ENCODE measurements at places on chromosomes 4 and X.

DNA sequence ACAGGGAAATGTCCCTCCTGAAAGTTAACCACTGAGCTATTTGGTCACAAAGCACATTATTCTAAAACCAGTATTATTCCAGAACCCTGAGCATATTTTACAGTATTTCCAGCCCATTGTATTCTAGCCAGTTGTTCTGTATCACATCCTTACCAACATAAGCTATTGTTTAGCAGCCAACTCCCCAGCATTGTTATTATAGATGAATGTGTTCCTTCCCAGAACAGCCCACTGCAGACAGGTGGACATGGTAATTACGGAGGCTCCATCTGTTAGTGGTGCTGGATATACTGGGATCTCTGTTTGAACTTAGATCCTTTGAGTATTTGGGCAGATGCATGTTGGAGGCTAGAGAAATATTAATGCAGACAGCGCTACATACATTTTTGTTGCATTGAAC, 126.1 kb downstream of the MGST2 start:
- DNase-seq = no peak

DNA sequence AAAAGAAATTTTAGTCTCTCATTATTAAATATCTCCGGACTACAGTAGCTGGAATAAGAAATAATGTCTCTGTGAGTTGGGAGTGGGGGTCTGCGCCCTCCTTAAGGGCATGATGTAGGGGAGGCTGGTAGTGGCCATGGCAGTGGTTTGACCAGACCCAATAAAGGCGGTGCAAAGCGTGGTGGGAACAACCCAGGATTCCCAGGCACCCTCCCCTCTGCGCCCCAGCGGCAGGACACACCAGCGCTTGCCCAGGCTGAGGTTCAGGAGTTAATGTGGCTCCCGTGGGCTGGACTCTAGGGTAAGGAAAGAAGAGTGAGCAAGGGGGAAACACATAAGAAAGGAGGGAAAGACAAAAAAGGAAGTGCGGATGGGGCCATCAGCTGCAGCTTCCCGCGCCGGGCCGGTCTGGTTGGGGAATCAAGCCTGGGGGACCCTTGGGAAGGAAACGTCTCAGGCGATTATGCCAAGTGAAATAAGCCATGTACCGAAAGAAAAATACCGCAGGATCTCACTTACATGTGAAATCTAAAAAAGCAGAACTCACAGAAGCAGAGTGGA, 157.5 kb upstream of the SMIM31 start:
- no peak for DNase-seq

DNA sequence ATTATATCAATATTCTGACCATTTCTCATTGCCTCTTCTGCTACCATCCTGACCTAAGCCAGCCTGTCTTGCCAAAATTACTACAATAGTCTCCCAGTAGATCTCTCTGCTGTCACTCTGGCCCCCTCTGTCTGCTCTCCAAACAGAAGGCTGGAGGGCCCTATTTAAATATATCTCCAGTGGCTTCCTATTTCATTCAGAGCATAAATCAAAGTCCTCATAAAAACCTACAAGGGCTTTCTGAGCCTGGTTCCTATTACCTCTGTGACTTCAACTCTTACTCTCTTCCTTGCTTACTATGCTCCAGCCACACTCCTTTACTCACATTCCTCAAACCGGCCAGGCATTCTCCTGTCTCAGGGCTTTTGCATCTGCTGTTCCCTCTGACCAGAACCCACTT, 19.0 kb downstream of the IGSF1 start:
- DNase-seq = no peak

- DNase-seq = no peak
Observed at GRCh38 chrX:81120936-81121371, 80.8 kb downstream of the HMGN5 start.

DNA sequence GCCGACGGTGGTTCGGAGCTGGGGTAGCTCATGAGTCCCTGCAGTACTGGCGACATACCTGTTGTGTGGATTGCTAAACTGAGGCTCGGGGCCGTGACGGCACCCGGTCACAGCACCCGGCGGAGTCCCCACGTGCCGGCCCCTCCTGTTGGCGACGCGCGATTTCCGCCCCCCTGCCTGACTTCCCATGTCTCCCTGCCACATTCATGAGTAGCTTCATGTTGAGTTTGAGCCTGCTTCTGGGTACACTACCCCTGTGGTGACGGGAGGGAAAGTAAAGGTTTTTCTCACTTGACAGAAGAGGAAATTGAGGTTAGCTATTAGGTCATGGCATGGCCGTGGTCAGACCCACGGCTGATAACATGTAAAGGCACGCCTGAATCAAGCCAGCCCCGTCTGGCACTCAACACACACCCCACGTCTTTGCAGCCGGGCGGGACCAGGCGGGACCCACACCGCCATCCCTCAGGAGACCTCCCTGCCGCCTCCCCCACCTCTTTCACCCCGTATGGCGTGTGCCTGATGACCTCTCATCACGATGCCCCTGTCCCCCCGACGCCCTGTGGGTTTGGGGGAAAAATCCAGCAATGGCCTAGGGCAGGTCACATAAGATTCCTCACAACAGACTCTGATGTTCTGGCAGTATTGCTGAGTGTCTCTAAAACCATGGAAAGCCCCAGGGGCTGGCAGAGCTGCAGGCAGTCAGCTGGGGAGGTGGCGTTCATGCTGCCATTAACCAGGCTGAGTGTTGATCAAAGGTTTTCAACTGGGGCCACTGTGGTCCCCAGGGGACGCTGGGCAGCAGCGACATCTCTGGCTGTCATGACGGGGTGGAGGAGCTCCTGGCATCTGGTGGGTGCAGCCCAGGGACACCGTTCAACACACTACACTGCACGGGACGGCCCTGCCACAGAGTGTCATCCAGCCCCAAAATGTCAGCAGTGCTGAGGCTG, 29.2 kb downstream of the P2RY8 start:
- no peak for DNase-seq

GRCh38 chr4:167359711-167360110, 125.4 kb upstream of the SPOCK3 start:
- DNase-seq = no peak

DNA sequence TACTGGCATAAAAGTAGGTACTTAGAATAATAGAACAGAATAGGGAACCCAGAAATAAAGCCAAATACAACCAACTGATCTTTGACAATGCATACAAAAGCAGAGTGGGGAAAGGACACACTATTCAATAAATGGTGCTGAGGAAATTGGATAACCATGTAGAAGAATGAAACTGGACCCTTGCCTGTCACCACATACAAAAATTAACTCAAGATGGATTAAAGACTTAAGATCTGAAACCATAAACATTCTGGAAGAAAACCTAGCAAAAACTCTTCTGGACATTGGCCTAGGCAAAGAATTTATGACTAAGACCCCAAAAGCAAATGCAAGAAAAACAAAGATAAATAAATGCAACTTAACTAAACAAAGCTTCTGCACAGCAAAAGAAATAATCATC, 45.6 kb downstream of the ARFIP1 start:
- DNase-seq = no peak

DNA sequence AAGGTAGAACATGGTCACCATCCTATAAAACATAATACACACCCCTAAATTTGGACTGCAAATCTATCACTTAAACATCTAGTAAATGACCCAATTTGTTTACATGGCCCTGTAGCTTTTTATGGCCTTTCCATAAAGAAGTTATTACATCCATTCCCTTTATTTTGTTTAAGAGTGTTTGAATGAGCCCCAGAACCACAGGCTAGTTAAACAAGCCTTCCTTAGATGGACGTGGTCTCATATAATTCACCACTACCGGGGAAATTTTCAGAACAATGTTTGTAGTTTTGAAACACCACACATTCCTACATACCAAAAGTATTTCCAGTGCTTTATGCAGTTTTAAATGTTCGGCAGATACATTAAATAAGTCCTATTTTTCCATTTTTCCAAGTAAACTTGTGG, 12.3 kb downstream of the PDGFC start:
- no peak for DNase-seq

GRCh38 chr4:7943211-7943610, 3.5 kb upstream of the AFAP1 start:
- no peak for DNase-seq

DNA sequence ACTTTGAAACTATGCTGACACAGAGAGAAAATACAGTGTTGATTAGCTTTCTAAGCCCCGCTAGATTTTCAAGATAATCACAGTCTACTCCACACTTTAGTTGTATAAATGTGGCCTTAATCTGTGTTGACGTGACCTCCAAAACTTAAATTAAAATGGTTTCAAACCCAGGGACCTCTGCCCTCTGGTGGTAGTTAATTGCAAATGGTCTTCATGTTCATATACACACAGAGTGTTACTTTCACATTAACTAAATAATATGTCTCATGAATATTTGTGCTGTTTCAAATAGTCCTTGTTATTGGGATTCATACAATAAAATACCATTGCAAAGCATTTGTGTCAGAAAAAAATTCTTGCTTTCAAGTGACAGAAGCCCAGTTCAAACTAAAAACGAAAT, 64.3 kb downstream of the TASL start:
- no peak for DNase-seq

DNA sequence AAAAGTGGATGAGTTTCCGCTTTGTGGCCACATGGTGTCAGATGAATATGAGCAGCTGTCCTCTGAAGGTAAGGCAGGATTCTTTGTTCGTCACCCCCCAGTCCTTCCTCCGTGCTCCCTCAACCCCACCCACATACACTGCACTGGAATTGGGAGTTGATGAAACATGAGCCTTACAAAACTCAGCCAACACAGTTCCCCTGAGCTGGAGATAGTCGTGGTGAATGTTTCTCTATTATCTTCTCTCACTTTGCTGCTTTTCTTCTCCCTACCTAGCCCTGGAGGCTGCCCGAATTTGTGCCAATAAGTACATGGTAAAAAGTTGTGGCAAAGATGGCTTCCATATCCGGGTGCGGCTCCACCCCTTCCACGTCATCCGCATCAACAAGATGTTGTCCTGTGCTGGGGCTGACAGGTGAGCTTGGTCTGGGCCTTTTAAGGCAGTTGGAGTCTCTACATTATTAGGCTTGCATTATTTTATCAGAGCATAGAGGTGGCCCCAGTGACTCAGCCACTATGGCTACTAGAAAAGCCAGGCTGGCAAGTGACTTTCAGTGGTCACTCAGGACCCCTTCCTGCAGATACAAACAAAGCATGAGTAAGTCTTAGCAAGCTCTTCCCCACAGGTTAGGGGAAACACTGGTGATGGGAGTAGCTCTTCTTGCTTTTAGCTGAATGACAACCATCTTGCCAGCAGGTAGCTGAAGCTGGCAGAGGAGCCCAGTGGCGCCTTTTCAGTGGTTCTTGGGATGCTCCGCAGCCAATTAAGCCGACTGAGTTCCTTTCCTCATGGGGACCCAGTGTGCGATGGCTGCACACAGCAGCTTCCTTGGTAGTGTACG, 1.6 kb downstream of the RPL10 start:
- DNase-seq = no peak

GRCh38 chr4:5416637-5417036, 291.7 kb downstream of the EVC2 start:
- DNase-seq = no peak

- no peak for DNase-seq
Observed at GRCh38 chrX:74280759-74281158, 23.2 kb upstream of the ZCCHC13 start.

GRCh38 chrX:22139822-22140221, 107.7 kb downstream of the PHEX start:
- peak; percentile 91 for DNase-seq

- peak; percentile 0 for DNase-seq
Observed at GRCh38 chrX:30150196-30150895, 65.0 kb upstream of the MAGEB2 start.

- no peak for DNase-seq
Observed at GRCh38 chrX:18885328-18886004, 98.4 kb downstream of the PHKA2 start.

GRCh38 chr4:13178621-13179020, 305.5 kb downstream of the RAB28 start:
- no peak for DNase-seq

DNA sequence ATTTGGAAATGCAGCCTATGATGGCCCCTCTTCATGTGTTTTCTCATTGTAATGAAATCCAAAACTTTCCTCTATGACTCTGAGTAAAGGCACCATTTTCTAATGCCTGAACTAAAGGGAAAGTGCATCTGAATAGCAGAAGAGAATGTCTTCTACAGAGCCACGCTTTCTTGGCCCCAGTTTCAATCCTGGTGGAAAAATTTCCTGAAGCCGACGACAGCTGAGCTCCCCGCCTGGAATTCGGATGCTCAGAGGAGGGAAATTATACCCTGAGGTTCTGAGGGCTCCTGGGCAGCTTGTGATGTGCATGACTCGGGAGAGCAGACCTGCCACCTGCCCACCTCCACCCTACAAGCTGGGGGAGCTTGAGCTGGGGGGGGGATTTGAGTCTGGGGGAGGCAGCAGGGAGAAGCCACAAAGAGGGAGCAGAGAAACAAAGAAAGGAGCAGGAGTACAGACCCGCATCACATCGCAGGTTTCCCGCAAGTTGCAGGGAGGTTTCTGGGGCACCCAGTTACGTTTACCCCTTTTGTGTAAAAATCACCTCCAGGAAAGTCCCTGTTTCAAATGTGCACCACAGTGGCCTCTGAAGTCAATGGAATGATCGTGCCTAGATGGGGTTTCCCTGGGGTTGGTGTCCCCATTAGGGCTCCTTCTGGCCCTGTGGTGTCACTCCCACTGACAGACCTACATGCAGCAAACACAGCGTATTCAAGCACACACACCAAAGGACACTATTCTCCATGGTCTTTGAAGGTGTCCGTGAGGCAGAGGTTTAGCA, 145.6 kb upstream of the RBPJ start:
- DNase-seq = no peak

- DNase-seq = no peak
Observed at GRCh38 chr4:159398236-159398638, 295.4 kb downstream of the RAPGEF2 start.

GRCh38 chr4:22202246-22202974, 253.8 kb upstream of the KCNIP4 start:
- DNase-seq = no peak

GRCh38 chrX:154541589-154541895, 5.1 kb downstream of the G6PD start:
- no peak for DNase-seq

DNA sequence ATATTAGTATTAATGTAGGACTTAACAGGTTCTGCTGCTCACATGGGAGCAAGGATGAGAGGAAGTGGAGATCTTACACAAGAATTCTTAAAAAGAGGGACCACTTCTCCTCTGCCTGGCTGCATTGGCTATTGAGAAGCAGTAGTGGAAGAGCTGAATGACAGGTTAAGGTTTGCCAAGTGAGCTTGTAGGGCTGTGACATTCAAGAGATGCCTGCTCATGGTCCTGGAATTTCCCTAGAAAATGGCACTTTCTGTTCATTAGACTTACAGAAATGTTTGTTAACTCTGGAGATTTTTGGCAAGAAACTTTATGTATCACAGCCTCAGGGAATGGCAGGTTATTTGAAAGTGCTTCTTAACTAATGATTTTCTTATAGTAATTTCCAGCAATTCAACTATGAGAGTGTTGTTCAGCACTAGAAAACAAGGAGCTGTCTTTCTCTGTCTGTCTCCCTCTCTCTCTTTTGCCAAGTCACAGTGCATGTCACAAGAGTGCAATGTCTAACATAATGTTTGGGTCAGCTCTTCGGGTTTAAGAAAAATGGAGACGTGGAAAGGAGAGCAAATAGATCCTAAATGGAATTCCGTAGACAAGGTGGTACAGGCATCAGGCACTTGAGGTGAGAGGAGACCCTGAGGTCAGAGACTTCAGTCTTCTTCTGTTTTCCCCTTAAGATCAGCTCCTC, 8.3 kb upstream of the NAP1L5 start:
- DNase-seq = no peak

GRCh38 chr4:20445933-20446723, 194.4 kb downstream of the SLIT2 start:
- no peak for DNase-seq
